ENCODE measurements at places on chromosomes 3 and 15.

GRCh38 chr15:77819851-77820728 lies 187.4 kb upstream of the LINGO1 start:
- no peak for DNase-seq

DNA sequence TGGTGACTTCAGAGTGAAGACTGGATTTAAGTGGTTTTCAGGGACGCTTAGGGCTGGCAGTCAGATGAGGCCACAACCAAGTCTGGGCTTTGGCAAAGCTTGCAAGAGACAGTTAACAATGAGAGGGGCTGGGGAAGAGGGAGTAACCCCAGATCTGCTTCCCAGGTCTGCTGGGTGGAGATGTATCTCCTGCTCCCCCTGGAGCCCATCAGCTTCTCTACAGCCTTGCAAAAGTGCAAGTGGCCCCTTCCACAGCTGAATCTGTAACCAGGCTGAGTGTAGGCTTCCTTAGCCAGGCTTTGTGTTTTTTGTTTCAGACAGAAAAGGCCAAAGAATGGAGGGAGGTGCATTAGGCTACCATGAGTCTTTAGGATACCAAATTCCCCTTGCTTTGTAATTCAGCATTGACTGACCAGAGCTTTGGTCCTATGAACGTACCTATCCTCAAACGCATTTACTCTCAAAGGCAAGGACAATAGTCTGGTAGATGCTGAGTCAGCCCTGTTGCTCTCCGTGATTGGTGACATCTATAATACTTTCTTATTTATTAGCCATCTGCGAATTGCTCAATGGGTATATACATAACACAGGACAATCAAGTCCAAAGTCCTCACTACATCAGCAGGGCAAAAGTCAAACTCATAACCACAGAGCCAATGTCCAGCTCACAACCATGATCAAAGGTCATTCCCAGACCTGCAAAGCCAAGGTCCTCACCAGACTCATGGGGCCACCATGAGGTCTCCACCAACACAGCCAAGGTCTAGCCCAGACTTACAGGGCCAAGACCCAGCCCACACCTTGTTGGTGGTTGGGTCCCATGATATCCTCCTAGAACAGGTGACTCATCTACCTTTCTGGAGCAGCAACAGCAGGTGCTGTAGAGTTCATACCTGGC lies 17.1 kb downstream of the CCDC13 start:
- no peak for DNase-seq

DNA sequence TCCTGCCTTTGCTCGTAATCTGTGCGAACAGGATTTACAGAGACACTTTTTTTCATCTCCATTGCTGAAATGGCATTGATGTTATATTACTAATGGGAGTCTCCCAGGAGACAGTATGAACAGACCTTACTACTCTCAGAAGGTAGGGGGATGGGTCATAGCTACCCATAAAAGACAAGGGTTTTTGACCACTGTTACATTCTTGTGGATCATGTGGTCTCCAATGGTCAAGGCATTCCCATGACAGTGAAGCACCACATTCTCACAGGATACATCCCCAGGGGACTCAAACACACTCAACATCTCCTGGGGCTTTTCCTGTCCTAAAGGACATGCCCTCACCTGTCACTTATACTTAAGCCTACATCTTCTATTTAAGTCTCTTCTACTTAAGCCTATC lies 40.8 kb downstream of the MKRN3 start:
- DNase-seq, result no peak

GRCh38 chr3:31544634-31545033 lies 11.9 kb downstream of the STT3B start:
- DNase-seq, result no peak

- DNase-seq, result no peak
Measured at GRCh38 chr3:187789872-187790271, 44.6 kb upstream of the BCL6 start.

DNA sequence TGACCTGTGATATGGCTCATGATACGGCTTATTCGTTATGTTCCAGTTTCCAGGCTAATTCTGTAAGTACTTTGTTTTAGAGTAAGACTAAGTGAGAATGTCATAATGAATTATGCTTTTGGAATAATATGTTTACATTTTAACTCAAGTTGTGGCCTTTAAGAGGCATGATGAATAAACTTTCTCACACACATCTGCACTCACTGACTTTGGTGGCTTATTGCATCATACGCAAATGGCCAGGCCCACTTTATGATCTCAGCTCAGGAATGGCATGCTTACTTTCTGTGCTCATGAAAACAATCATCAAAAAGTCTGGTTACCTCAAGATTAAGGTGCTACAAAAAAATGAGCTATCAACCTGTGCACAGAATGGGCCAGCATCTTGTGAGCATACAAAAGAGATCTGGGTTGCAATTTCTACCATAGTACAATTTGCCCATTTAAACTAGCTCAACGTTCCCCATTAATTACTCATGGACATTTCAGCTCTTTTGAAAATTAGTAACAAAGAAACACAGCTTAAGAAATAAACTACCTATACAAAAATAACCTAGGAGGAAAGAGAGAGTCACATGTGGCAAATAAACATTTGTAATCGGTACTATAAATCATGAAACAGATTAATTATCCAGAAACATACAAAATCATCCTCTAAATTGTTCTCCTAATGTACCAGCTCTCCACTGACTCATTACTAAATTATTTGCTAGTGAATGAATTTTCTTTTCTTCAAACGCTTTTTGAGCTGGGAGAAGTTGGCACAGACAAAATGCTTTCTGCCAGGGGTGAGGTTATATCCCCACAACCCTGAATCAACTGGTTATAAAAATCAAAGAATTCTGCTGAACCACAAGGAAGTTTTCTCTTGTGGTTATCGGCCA lies 439.0 kb upstream of the ADAMTS9 start:
- DNase-seq, result no peak

GRCh38 chr3:184099806-184100686 lies 3.2 kb downstream of the HTR3E start:
- DNase-seq, result no peak

DNA sequence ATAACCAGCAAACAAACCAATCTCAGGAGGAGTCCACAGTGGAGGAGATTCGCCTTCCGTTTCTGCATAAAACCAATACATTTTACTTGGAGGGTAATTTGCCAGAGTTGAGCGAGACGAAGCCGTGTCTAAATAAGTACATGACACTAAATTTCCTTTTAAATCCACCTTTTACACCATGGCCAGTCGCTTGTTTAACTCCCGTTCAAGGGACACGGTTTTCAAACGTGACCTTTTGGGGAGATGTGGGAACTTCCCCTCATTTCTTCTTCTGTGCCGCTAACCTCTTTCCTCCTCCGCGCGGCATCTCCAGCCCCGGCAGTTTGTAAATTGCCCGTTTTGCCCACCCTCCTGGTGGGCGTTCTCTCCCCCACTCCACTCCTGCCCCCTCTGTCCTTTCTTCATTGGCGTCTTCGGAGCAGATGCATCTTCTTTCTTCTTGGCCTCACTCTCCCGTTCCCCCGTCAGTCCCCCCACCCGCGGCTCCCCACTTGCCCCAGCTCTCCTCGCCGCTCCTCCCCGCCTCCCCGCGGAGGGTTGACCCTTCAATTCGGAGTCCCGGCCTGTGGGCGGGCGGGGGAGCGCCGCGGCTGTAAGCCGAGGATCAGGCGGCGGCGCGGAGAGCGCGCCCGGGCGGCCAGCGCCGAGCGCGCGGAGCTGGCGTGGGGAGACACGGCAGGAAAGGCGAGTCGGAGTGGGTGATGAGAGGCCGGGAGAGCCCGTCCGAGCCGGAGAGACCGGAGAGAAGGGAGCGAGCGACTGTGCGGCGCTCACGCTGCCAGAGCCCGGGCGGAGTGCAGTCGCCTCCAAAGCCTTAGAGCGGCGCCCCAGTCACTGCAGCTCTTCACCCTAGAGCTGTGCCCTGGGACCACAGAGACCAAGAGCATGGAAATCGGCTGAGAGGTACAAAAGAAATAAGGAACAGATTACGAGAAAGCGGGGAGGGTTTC lies at the start of gene NLGN1:
Gene NLGN1 (plus strand): TSS at position 584 of the 950 bp plus-strand sequence.
- no peak for DNase-seq

- no peak for DNase-seq
Measured at GRCh38 chr3:4309491-4310128, 6.4 kb downstream of the SETMAR start.

DNA sequence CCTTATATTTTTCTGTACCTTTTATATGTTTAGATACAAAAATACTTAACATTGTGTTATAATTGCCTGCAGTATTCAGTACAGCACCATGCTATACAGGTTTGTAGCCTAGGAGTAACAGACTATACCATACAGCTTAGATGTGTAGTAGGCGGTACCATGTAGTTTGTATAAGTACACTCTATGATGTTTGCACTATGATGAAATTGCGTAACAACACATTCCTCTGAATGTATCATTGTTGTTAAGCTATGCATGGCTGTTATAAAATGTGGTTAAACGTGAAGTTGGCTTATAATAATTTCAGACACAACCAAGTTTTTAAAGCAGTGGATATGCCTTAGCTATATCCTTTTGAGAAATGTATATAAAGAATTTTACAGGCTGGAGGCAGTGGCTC lies 328.3 kb downstream of the PLCL2 start:
- DNase-seq, result no peak

- DNase-seq, result no peak
Measured at GRCh38 chr3:23219117-23219516, 16.0 kb downstream of the UBE2E2 start.

DNA sequence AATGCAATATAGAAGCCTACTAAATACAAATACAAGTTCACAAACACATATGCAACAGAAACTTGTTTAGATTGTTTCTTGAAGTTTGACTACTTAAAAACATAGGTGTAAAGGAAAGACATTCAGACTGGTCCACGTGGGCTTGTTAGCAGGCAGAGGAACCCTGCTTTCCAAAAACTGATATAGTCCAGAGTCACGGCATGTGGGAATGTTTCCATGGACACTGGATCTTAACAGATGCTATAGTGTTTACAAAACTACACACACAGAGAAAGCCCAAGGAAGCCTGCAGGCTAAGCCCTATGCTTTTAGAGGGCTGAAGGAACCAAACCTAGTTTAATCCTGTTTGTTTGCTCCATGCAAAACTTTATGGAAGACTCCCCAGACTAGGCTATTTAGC lies 45.2 kb upstream of the LRRC58 start:
- DNase-seq, result no peak
